H4 (cell line): ENCODE measurements at places on chromosomes 2 and 18. TPM values are rescaled to one million over a fixed set of nuclear protein-coding genes. Genes with fewer than 3 reads are reported as not detected.

Gene SATB2
- 10.3 TPM in 2 replicates for total RNA-seq

Gene TNFAIP6
- 1.5 and 5.6 TPM in 2 replicates for total RNA-seq

Gene ERICH2
- 0.68 and 1.1 TPM in 2 replicates for total RNA-seq

Gene LRRTM1
- total RNA-seq = not detected in 2 replicates

Gene TMEM169
- 0.16 and 0.35 TPM in 2 replicates for total RNA-seq

Gene SLC14A1
- 257 and 276 TPM in 2 replicates for total RNA-seq

Gene SERPINB12
- not detected in 2 replicates for total RNA-seq

Gene RPIA
- 5.8 and 7.9 TPM in 2 replicates for total RNA-seq

Gene DSG1
- total RNA-seq = 0.02 TPM in 1 of 2 replicates, not detected in the other

Gene CNRIP1
- 19.7 and 32.6 TPM in 2 replicates for total RNA-seq

Gene AUP1
- 95.4 and 102 TPM in 2 replicates for total RNA-seq

Gene CDH19
- not detected in 2 replicates for total RNA-seq

Gene AGXT
- total RNA-seq = not detected in 2 replicates

Gene CCDC68
- not detected in 2 replicates for total RNA-seq

Gene PPP1R1C
- 3.3 TPM in 2 replicates for total RNA-seq

Gene INSIG2
- 8.1 and 11.8 TPM in 2 replicates for total RNA-seq

Gene CNTNAP5
- total RNA-seq = not detected in 2 replicates
